C1 segment of cervical spinal cord (tissue), 14 donors: ENCODE measurements at places on chromosomes 3 and 15.

- no peak for DNase-seq
Measured at GRCh38 chr3:120625159-120625586, 29.0 kb downstream of the NDUFB4 start.

DNA sequence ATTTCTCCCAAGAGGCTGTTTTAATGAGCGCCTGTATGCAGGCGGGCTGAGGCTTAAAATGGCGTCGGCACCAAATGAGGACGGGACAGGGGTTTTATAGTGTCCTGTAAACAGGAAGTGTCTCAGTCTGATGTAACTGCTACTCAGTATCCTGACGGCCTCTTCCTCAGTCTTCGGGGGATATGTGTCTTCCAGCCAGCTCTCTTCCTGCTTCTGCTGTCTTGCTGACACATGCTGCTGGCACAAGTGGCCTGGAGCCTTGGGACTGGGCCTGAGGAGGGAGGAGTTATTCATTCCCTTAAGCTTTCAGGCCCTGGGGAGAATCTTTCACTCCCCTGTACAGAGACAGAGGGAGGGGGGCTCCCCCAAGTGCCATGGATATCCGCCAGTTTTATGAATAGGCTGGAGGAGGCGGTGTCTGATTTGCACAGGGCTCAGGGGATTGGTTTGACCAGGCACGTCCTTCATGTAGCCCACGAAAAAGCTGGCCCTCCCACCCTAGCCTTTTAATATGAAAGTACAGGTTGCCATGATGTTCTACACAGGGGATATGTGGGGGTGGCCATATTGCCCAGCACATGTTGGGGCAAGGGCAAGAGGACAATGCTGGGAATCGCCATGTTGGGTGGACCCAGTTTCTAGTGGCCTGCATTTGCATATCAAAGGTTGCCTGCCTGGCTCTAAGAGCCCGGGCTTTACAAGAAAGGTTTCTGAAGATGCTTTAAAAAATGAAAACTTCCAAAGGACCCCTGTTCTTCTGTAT, 19.9 kb downstream of the NDUFB4 start:
- DNase-seq = no peak

GRCh38 chr3:183182073-183182472, 19.5 kb upstream of the LAMP3 start:
- no peak for DNase-seq

DNA sequence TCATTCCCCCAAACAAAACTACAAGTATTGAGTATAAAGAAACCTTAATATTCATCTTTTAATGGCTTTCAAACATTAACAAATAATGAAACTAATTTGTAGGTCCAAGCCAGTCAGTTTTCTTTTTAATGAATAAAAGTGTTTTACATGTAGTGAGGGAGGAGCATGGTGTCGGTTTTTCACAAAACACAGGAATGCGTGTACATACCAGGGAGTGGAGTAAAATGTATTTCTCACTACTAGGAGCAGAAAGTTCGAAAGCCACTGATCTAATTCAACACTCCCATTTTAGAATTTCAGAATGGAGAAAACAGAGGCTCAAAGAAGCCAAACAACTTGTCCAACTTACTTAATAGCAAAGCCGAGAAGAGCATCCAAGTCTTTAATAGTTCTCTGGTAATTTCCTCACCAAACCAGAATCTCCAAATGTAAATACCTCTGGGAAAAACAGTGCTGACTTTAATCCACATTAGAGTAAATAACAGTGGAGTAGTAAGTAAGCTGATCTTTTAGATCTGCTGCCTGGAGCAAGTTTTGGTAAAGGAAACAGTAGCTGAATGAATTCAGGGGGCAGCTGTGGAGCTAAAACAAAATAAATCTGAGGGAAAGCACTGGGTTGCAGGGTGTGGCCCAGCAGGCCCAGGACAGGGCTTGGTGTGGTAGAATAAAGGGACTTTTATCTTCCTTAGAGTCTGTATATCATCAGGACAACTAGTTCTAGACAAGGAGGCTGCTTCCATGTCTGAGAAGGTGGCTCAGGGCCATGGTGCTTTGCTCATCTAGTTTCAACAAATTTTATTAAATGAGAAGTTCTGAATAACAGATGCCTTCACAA, 7.9 kb downstream of the ANP32A start:
- DNase-seq = no peak

GRCh38 chr15:80776420-80777045, 2.6 kb upstream of the CEMIP start:
- DNase-seq = peak; percentile 70

DNA sequence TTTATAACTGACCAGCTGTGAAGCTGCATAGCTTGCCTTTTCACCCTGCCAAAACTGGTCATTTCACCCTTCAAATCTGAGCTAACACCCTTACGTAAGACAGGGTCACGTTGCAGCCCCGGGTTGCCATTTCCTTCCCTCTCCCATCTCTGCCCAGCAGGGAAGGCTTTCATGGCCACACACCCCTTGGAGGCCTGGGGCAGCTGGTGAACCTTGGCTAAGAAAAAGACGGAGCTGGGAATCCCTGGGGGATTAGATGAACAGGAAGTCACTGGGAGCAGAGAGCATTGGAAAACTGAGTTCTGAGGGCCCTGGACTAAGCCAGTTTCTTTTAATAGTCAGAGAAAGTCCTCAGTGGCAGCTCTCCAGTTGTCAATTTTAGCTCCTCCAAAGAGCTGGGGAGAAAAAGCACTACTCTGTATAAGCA, 67.8 kb downstream of the TTC23 start:
- DNase-seq = no peak

DNA sequence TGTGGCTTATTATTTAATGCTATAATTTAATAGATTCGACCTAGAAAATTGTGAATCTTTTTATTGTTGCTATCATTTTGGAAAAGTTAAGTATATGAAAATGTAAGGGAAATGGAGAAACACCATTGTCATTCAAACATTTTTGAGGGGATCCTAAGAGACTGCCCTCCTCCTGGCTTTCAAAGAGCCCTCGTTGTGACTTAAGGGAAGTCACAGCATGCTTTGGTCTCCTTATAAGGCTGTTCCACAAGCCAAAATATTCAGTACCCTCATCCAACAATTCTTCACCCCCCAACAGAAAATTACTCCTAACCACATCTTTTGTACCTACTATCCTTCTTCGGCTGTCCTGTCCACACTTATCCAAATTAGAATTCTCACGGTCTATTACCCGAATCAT, 140.2 kb downstream of the GBE1 start:
- DNase-seq = no peak

DNA sequence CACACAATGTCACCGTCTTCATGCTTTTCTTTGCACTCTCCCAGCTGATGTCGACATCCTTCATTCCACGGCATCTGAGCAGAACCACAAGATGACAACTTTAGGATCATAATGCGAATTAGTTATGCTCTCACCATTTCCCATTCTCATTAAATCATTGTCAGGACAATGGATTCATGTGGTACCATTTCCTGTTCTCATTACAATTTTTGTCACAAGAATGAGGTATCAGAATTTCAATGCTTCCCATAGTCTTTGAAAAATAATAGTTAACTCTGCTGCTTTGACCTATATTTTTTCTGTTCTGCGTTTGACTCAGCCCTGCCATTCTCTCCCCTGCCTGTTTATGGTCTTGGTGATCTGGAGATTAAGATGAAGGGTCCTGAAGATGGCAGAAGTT, 175.7 kb upstream of the MDFIC2 start:
- DNase-seq = no peak

DNA sequence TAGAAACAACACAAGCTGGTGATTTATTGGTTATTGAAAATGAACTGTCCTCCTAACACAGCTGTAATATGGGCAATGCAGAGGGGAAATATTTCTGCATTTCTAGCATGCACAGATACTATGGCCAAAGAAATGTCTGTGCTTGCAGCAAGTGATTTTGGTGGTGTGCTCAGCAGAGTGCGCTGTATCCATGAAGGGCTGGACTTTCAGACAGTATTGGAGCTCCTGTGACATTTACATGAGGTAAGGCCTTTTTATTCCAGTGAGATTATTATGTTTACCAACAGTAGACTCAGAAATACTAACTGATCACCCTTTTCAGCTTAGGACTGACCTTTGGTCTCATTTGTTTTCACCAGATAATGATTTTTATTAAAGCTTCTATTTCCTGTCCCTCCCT, 1302.6 kb upstream of the EPHA6 start:
- DNase-seq = no peak

DNA sequence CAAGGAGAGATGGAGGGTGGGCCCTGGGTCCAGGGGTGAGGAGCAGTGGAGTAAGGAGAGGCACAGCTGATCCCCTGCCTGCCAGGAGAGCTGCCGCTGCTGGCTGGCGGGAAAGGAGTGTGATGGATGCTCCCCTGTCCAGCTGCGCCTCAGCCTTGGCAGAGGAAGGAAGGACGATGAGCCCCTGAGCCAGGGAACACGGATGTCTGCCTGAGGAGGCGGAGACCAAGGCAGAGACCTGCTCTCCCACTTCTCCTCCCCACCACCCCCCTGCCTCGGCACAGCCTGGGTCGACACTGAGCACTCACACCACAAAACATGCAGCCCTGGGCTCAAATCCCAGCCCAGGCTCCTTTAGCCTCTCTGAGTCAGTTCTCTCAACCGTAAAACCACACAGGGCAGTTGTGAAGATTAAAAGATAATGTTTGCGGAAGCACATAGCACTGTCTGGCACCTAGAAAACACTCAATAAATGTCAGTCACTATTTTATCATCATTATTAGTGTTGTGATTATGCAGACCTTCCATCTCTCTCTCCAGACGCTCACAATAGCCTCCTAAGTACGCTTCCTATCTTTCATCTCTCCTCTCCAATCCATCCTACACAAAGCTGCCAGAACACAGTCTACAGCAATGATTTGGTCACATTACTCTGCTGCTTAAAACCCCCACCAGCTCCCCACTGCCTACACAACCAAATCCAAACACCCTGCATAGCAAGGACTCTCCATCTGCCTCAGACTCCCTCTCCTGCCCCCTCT, 52.2 kb downstream of the SEMA5B start:
- no peak for DNase-seq

DNA sequence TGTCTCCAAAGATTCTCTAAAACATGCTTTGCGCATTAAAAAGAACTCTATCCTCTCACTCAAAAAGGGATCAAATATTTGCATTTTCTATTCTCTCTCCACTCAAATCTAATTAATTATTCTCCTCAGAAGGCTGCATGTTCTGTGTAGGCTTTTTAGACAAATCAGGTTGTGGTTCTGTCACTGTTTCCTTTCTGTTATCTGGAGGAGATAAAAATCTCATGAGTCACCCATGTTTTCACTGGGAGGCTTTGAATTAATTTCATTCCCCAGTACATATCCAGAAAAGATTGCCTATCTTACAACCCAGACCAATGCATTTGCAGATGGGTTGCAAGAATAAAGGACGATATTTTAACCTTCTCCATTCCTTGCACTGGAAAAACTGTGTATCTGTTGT, 446.5 kb downstream of the GRM7 start:
- no peak for DNase-seq

GRCh38 chr3:121648219-121648958, 12.3 kb downstream of the HCLS1 start:
- no peak for DNase-seq

GRCh38 chr3:57046101-57046765, 14.2 kb upstream of the SPATA12 start:
- no peak for DNase-seq

GRCh38 chr15:31214158-31214863, 112.3 kb upstream of the KLF13 start:
- no peak for DNase-seq

DNA sequence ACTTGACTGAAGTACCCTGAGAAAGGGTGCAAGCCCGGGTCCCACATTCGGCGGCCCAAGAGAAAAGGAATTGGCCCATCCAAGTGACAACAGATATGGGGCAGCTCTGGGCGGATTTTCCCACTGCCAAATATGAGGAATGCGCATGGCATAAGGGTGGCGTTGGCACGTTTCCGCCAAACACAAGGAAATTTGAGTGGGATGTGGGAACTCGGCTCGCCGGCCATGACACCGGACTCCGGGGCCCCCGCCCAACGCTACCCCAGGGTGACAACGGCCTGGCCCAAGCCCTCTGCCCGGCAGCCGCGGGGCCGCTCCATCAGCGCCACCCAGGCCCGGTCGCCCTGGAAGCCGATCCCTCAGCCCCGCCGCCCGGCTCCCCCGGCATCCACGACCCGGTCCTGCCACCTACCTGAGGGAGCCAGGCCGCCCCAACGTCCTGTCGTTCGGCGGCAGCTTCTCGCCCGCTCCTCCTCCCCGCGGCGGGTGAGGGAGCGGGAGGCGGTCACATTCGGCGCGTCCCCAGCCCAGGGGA, 449 bp downstream of the RAF1 start:
- peak; percentile 57 for DNase-seq

DNA sequence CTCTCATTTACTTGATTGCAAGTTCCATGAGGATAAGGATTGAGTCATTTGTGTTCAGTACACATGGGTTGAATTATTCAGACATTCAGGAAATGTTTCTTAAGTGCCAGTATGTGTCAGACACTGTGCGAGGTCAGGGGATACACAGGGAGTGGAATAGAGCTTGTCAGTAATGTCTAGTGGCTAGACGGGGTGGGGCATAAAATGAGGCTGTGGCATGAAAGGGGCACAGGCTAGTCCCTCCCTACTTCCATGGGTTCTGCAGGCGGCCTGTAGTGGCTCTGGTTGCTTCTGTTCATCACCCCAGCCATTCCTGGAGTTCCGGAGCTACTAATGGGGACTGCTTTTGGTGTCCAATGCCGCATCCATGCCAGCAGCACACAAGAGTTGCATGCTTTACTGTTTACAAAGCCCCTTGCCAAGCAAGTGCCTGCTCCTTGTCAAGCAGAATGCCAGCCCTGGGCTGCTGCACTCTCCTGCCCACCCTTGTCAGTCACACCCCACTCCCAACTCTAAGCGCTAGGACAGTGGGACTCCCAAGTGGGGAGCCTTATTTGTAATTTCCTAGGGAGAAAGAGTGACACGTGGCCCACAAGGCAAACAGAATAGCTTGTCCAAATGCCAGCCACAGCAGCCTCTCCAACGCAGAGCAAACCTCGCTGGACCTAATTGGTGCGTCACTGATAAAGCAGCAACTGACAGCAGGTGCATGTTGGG, 70.8 kb downstream of the RAB11A start:
- no peak for DNase-seq

DNA sequence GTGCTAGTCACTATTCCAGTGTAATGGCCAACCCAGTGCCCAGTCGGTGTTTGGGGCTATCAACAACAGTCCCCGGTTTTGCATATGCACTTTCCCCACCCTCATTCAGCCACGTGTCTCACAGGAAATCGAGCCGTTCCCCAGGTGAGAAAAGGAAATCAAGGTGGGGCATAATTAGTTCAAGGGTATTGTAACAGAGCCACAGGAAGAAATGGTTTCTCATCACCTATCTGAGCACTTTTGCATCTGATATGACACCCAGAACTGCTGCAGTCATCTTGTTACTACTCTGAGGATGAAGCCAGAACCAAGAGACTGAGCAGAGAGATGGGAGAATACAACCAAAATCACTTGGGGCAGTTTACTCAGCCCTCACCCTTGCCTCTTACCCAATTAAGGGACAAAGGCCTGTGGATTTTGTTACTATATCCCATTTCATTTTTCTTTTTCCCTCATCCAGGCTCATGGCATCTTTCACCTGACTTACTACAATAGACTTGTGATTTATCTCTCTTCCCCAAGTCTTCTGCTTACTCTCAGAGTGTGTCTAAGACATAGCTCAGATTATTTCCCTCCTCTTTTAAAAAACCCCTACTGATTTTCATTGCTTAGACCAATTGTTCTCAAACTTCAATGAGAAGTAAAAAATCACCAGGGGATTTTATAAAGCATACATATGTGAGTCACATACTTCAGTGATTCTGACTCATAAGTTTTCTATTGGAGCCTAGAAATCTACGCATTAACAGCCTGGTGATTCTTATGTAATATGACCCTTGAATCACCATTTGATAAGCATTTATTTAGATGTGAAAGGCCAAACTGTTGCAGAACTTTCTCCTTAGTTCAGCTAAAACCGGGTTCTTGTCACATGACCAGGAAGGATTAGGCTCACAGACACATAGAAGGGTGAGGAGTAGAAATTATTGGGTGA, 40.5 kb downstream of the TRAT1 start:
- no peak for DNase-seq
